ENCODE measurements at places on chromosomes 4 and X.
A peak's percentile ranks its signal among the peaks of the same experiment; 100 is the strongest.

DNA sequence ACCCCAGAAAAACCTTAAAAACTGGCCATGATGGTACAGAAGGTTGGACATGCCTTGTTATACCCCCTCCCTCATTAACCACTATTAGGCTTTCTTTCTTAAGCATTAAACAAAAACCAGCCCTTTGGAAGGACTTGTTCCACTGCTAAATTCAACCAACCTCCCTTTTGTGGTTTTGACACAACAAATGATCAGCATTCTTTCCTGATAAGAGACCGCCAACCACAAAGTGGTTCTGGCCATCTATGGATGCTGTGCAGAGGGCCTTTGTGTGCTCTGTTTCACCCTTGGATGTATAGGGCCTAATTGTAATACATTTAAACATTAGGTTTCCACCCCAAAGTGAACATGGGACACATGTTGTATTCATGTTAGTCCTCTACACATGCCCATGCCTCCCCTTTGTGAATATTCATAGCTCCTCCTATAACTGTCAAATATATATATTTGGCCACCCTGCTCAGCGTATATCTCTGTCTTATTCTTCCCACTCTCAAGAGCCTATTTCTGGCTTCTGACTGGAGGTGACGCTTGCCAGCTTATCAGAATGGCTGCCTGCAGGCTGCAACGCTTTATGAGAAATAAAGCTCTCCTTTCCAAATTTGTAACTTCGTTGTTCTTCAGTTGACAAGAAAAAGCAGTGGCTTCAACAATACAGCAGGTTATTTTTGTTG is 126.6 kb downstream of the NPNT start:
- no peak for DNase-seq

- peak; percentile 80 for DNase-seq
Observed at GRCh38 chr4:38752941-38753806, 29.6 kb downstream of the TLR10 start.

DNA sequence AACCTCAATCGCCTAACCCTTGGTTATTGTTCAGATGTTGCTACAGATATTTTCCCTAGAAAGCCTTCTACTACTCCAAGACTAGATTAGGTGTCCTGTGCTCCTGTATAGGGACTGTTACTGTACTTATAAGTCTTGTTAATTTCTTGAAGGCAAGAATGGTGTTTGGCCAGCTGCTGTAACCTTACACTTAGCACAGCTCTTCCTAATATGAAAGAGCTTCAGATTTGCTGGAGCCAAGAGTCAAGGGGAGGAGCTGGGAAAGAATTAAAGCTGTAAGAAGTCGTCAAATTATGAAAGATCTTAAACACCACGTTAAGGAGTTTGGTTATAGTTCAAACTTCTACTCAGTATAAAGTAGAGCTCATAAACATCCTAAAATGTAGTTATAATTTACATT is 245.9 kb upstream of the TLL1 start:
- DNase-seq, result no peak

DNA sequence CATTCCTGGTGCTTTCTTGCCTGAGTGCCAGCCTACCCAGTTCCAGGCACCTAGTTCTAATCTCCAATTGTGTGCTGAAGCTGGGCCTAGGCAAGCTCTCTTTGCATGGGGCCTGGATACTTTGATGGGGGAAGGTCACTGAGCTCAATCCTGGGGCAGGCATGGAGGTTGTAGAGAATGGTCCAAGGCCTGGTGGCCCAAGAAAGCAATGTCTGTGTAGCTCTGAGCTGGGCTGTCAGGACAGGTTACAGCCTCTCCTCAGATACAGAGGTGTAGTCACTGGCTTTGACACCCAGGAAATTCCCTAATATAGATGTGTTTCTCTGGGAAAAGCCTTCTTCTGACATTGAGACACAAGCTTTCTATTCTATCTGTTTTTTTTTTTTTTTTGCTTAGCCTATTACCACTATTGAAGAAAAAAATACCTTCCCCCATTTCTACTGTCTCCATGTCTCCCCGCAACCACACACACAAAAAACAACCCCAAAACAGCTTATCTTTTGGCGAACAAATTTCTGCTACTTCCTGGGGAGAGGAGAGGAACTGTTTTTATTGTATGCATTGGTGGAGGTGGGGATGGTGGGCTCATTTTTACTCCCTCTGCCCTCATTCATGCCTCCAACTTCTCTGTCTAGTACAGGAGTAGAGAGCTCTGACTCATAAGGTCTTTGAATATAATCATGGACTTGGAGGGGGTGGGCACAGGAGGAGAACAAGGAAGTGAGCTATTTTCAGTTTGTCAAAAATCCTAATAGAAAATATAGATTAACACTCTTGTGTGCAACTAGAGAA is 66.7 kb upstream of the DHX15 start:
- no peak for DNase-seq

GRCh38 chrX:109390556-109390955 is 91.3 kb downstream of the GUCY2F start:
- no peak for DNase-seq

- no peak for DNase-seq
Observed at GRCh38 chr4:19134685-19135084, 1113.1 kb upstream of the LCORL start.

DNA sequence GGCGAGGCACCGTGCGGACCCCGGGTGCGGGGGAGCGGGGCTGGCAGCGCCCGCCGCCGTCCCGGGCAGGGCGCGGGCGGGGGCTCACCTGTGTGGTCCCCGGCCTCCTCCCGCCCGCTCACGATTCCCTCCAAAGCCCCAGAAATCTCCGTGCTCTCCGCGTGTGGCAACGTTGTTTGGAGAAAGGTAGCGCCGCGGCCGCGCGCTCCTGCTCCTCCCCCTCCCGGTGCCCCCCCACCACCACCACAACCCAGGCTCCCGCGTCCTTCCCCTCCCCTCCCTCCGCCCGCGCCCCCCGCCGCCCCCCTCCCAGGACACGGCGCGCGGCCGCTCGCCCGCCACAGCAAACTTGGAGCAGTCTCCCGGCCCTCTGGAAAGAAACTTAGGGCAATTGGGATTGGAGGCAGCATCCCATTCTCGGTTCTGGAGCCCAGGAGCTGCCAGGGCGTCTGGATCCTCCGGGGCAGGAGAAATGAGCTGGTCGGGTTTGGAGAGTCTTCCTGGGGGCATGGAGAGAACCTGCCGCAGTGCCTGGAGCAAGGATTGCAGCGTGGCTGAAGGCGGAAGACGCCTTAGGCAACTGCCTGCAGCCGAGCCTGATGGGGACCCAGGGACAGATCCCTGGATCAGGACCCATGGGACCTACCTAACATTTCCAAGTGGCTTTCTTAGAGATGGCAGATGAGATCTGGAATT is 855 bp downstream of the KLF3 start:
- DNase-seq, result peak; percentile 80

GRCh38 chr4:81237791-81238190 is 22.8 kb upstream of the PRKG2 start:
- no peak for DNase-seq

DNA sequence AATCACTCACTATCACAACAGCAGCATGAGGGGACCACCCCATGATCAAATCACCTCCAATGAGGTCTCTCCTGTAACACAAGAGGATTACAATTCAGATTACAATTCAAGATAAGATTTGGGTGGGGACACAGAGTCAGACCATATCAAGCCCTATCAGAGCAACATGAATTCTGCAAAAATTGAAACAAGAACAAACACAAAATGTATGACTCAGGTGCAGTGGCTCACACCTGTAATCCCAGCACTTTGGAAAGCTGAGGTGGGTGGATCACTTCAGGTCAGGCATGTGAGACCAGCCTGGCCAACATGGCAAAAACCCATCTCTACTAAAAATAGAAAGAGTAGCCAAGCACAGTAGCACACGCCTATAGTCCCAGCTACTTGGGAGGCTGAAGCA is 13.4 kb upstream of the HPSE start:
- no peak for DNase-seq
